ENCODE measurements at places on chromosomes 16 and 17. TPM values are rescaled to one million over a fixed set of nuclear protein-coding genes. Genes with fewer than 3 reads are reported as not detected.

Gene FBXO39
- 0.31 TPM for polyA plus RNA-seq

Gene DOC2B
- polyA plus RNA-seq, result 59.8 TPM

Gene TMC8
- polyA plus RNA-seq, result 1.7 TPM

Gene SEC14L5
- polyA plus RNA-seq, result 0.11 TPM

Gene CTRL
- polyA plus RNA-seq, result 7.0 TPM

Gene RUSF1
- polyA plus RNA-seq, result 69.2 TPM

Gene NCOR1
- polyA plus RNA-seq, result 110 TPM

Gene HCRT
- not detected for polyA plus RNA-seq

Gene PIGL
- 21.7 TPM for polyA plus RNA-seq

Gene PIMREG
- polyA plus RNA-seq, result 20.2 TPM

Gene C17orf78
- polyA plus RNA-seq, result 0.23 TPM

Gene TNFRSF13B
- not detected for polyA plus RNA-seq

Gene SRSF1
- polyA plus RNA-seq, result 436 TPM

Gene HAP1
- 0.69 TPM for polyA plus RNA-seq

Gene PKMYT1
- 11.3 TPM for polyA plus RNA-seq

Gene BCAR1
- polyA plus RNA-seq, result 44.2 TPM

Gene CDT1
- polyA plus RNA-seq, result 10.5 TPM

Gene ORMDL3
- 108 TPM for polyA plus RNA-seq

Gene GSG1L
- polyA plus RNA-seq, result 0.75 TPM

Gene HBQ1
- 0.31 TPM for polyA plus RNA-seq

Gene KRT15
- polyA plus RNA-seq, result 1.3 TPM

Gene CDK3
- polyA plus RNA-seq, result 10.8 TPM

Gene NHERF2
- polyA plus RNA-seq, result 88.6 TPM

Gene UNC119
- 51.9 TPM for polyA plus RNA-seq

Gene PPP1R1B
- polyA plus RNA-seq, result 13.6 TPM

Gene RNF43
- polyA plus RNA-seq, result 12.7 TPM

Gene ATP2C2
- 0.75 TPM for polyA plus RNA-seq

Gene FOXC2
- 38.5 TPM for polyA plus RNA-seq

Gene TNP2
- polyA plus RNA-seq, result not detected

Gene TPSD1
- not detected for polyA plus RNA-seq

Gene SLC9A5
- 2.4 TPM for polyA plus RNA-seq

Gene CIITA
- 4.9 TPM for polyA plus RNA-seq

Gene ASB16
- polyA plus RNA-seq, result 1.8 TPM

Gene PLEKHH3
- 11.0 TPM for polyA plus RNA-seq

Gene CACNG3
- polyA plus RNA-seq, result not detected

Gene SLC46A1
- polyA plus RNA-seq, result 14.5 TPM
